CD8-positive, alpha-beta memory T cell (primary cell): ENCODE measurements at places on chromosomes 5 and 9. TPM values are rescaled to one million over a fixed set of nuclear protein-coding genes. Genes with fewer than 3 reads are reported as not detected.

GRCh38 chr5:93300309-93300923, 280.6 kb downstream of the NR2F1-AS1 start:
- DNase-seq, result no peak

Gene HIGD2A
- total RNA-seq, result 101 TPM

- no peak for DNase-seq
Measured at GRCh38 chr5:159902444-159903121, 13.7 kb upstream of the ADRA1B start.

Gene C5orf47
- total RNA-seq, result not detected

DNA sequence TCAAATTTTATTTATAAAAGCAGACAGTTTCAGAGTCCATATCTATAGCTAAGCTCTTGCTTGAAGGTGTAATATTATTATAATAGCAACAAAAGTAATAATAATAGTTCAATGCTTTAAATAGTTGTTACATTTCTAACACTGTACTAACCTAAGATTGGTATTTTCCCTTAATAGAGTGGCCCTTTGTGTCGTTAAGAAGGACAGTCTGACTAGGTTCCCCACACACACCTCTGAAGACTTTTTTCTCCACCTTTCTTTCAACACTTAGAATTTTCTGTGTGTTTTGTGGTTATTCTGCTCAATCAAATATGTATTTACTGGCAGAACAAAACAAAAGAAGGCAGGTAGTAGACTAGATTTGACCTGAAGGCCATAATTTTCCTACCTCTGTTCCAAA, 223.2 kb upstream of the ACO1 start:
- no peak for DNase-seq

Gene FRMPD1
- not detected for total RNA-seq

GRCh38 chr5:14190194-14191164, 47.3 kb downstream of the TRIO start:
- DNase-seq, result no peak

- no peak for DNase-seq
Measured at GRCh38 chr5:110255194-110255593, 471.3 kb downstream of the TMEM232 start.

Gene RASGEF1C
- total RNA-seq, result not detected
